ENCODE measurements at places on chromosomes 11 and 22. TPM values are rescaled to one million over a fixed set of nuclear protein-coding genes. Genes with fewer than 3 reads are reported as not detected.

Gene TBX1
- 6.9 TPM for polyA plus RNA-seq

Gene CNTF
- 0.72 TPM for polyA plus RNA-seq

GRCh38 chr11:74005721-74006517, 3.0 kb downstream of the UCP3 start:
- no peak for DNase-seq

DNA sequence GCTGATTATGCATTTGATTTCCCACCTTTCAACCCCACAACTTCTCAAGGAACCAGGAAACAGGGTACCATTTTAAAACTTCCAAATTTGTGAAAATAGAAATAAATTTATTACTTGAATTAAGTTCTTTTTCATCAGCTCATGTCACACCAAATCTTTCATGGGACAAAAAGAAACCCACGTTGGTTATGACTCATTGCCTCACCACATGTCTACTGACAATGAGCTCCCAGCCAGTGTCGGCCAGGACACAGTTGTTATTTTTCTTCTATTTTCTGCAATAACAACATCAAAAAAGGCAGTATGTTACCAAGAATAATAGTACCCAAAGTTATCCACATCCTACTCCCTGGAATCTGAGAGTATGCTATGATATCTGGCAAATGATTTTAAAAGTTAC, 17.3 kb downstream of the MS4A6A start:
- no peak for DNase-seq

- DNase-seq = no peak
These were observed 27.0 kb upstream of the HIKESHI start for GRCh38 chr11:86274999-86275398.

DNA sequence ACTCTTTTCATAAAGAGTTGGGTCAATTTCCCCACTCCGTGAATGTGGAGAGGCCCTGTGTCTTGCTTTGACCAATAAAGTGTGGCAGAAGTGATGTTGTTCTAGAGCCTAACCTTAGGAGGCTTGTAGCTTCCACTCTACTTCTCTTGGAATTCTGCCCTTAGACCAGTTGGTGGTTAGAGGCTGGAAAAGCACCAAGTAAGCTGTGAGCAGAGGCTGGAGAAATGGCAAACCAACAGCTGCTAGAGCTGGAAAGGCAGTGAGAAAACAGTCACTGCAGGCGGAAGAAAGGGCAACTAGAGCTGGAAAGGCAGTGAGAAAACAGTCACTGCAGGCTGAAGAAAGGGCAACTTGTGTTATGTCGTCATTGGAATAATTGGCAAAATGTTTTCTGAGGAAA, 29.8 kb upstream of the MSANTD2 start:
- no peak for DNase-seq

DNA sequence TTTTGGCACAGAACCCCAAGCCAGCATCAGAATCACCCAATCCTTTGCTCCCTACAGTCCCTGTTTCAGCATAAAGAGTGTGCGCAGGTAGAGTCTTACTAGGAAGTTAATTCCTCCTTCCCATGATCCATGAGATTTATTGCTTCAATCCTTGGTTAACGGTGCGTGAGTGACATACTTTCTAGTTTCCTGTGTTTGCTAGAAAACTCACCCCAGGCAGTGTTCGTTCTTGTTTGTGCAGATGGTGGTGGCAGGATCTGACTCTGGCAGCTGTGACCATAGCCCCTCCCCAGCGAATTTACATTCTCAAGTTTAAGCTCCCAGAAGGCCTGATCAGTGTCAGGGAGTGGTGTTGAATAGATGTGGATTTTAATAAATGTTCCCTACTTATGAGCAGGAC, 106.7 kb upstream of the CCT8L2 start:
- no peak for DNase-seq
